Activated CD8-positive, alpha-beta memory T cell treated with anti-CD3 and anti-CD28 coated beads for 1 hour (primary cell): ENCODE measurements at places on chromosomes 6 and 20.

GRCh38 chr20:35544436-35544835 is 2.6 kb downstream of the ERGIC3 start:
- DNase-seq: no peak

- DNase-seq: no peak
These were observed 34.1 kb downstream of the CDS2 start for GRCh38 chr20:5160882-5161281.

GRCh38 chr20:2697768-2698167 is 5.2 kb downstream of the EBF4 start:
- no peak for DNase-seq

DNA sequence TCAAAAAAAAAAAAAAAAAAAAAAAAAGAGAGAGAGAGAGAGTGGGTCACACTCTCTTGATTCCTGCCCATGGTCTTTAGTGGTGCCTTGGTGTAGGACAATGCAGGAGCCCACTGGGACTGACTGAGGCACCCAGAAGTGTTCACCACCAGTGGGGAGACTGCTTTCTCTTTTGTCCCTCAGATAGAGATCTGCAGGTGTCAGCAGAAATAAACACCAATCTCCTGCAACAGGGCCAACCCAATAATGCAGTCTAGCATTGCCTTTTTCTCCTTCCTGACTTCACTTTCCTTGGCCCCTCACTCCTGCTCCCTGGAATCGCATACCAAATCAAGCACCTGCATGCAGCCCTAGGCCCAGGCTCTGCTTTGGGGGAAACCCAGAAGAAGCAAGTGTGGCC is 39.0 kb upstream of the CCDC28A start:
- DNase-seq: no peak

DNA sequence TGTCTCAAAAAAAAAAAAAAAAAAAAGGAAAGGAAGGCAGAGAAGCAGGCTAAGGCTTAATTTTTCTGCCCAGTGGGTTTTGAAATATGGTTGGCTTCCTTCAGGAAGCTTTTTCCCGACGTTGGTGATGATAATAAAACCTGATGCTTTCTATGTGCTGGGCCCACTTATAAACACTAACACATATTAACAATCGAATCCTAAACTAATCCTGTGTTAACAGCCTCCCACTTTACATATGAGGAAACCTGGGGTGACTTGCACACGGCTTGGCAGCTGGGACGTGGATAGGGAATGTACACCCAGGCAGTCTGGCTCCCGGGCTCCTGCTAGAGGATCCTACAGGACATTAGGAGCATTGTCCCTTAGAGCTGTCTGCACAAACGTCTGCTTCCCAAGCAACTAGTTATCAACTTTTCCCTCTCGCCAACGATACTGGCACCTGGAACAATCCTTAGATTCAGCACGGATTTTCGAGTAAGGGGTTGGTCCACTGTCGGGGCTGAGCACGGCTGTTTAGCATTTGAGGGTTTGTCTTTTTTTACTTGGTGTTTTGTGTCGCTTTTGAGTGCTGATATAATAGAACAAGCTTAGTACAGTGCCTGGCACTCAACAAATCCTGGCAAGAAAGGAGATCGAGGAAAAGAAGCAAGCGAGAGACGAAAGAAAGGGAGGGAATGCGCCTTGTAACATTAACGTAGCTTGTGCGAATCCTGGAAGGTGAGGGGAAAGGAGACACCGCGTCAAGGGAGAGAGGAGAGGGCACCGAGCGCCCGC is 622 bp upstream of the KIZ start:
- DNase-seq: no peak

DNA sequence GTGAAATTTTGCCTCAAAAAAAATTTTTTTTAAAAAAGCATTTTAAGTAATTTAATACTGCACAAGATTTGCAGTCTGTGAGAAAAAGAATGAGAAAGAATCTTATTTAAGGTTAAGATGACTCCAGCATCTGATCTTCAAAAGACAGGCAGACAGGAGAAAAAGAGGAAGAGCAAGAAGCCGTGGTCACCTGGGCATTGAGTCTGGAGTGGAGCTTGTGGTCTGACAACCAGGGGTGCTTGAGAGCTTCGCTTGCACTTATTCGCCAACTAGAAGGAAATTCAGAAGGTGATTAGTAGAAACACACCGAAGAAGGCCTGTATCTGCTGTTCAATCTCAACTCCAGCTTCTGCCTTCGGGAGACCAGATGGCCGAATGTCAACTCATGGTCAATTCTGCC is 75.9 kb downstream of the MYLK4 start:
- no peak for DNase-seq

DNA sequence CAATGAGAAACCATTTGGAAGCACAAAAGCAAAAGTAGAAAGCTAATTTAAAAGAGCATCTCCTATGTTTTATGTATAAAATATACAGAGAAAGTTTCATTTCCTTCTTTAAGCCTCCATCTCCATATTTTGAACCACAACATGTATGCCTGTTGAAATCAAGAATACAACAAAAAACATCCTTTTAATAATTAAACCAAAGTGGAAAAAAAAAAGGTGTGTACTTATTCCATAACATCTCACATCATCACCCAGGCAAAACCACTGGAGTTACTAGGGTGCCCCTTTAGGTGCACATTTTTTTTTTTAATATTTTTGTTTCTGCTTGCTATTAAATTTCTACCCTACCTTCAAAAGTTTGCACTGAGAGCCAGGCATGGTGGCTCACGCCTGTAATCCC is 43.0 kb downstream of the EDN1 start:
- no peak for DNase-seq
